ENCODE measurements at places on chromosomes 3 and 15.

DNA sequence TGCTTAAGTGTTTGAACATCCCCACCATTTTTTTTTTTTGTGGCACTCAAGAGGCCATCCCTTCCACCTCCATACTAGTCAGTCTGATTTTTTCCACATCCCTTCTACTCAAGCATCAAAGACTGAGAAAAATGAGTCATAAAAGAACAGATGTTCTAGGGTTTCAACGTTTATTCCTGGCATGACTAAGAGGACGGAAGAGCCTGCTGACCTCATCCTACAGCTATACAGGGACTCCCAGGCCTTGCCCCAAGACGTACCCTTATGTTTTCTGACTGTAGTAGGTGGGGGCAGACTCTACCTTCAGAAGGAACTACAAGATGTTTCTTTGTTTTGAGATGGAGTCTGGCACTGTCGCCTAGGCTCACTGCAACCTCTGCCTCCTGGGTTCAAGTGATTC is 3.3 kb upstream of the ITPKA start:
- DNase-seq, result peak; percentile 91

- DNase-seq, result no peak
These were observed 16.4 kb downstream of the SLC24A1 start for GRCh38 chr15:65638109-65638508.

- DNase-seq, result no peak
These were observed 120.5 kb upstream of the ALDH1A3 start for GRCh38 chr15:100759106-100759505.

GRCh38 chr15:98977441-98977840 is 30.2 kb downstream of the PGPEP1L start:
- DNase-seq, result no peak

- DNase-seq, result peak; percentile 23
These were observed 40.9 kb downstream of the UACA start for GRCh38 chr15:70722266-70723121.

GRCh38 chr3:187568171-187568570 is 102.0 kb downstream of the SST start:
- no peak for DNase-seq

DNA sequence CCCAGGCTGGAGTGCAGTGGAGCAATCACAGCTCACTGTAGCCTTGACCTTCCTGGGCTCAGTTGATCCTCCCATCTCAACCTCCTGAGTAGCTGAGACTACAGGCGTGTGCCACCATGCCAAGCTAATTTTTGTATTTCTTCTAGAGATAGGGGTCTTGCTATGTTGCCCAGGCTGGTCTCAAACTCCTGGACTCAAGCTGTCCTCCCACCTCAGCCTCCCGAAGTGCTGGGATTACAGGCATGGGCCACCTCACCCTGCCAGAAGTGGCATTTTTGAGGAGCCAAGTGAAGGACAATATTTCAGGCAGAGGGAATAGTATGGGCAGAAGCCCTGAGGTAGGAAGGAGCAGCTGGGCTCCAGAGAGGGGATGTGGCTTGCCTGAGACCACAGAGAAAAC is 4.7 kb downstream of the ANKDD1A start:
- no peak for DNase-seq

- no peak for DNase-seq
These were observed 28.6 kb downstream of the MAGEF1 start for GRCh38 chr3:184683234-184683633.

DNA sequence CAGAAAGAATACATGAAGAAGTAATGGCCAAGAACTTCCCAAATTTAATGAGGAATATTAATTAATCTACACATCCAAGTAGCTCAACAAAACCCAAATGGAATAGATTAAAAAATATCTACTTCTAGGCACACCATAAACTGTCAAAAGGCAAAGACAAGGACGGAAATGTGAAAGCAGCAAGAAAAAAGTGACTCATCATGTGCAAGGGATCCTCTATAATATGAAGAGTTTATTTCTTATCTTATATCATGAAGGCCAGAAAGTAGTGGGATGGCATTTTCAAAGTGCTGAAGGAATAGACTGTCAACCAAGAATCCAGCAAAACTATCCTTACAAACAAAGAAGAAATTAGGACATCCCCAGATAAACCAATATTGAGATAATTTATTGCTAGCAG is 73.9 kb upstream of the PRICKLE2 start:
- DNase-seq, result no peak

DNA sequence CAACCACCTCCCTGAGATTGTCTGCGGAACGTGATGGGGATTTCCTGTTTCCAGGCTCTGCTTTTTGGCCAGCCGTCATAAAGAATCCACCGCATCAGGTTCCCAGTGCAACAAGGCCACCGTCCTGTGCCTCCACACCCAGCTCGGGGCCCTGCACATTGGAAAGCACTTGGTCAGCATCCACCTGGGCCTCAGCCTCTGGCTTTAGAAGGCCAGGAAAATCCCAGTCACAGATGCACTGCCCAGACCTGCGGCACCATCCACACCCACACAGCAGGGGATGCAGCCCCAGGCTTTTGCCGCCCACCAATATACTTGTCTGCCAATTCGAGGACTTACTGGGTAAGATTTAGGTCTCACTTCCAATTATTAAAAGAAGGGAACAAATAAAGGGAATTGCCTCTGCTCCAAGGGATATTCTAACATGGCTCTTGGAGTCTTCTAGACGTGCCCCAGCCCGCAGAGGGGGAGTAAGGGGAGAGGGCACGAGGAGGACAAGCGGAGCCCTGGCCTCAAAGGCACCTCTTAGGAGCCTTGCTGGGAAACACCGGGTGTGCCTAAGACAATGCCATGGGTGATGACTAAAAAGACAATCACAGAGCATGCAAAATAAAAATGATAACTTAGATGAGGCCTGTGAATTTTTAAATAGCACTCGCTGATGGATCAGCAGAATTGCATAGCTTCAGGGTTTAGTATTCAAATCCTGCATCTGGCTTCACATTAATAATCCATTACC is 169.2 kb downstream of the FOXP1 start:
- DNase-seq, result no peak

GRCh38 chr3:112128843-112129727 is 4.0 kb downstream of the GCSAM start:
- DNase-seq, result peak; percentile 63

DNA sequence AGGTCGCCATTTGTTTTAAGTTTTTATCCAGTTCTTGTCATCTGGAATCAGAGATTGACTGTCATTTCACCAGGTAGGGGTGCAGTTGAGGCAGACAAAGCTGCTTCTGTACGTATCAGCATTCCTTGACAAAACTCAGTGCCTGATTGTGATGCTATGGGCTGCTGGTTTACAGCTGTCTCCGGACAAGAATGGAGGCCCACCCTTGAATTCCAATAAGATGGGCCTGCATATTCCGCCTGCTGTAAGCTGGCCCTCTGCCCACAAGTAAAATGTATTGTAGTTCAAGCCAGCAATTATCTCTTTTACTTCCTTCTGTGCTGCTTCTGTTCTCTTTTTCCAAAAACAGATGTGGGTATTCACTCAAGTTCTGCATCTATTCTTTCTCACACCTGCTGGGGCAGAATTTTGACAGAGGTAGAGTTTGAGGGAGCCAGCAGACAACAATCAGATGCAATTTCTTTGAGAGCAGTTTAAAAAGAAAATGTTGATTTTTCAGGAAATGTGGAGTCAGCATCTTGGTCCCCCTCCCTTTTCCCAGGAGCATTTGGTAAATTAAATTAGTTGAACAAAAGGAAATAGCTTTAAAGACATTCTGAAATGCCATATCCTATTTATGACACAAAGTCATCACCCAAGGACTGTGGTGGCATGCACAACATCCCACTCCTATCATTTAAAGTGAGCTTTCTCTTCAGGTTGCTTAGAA is 53.5 kb downstream of the IQCH start:
- DNase-seq, result no peak

DNA sequence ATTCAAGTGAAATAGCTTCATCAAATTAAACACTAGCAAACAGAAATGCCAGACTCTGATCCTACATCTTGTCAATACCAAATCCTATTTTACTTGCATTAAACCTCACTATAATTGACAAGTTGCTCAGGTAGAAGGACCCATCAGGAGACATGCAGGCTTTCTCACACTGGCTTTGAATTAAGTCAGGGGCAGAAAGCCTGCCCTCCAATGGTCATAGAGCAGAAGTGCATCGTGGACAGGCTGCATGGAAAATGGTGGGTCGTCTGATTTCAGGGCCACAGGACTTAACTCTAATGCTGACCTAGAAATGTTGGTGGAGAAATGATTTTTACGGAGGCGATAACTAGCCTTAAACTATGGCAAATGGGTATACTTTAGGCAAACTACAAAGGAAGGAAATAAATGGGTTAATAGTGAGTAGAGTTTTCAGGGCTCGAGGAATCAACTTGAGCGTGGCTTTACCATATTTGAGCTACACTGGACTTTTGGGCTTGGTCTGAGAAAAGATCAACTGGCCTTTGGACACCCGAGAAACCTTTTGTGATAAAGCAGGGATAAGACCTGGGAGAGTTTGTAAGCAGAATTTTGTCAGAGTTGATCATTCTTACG is 283.9 kb downstream of the GRM7 start:
- peak; percentile 9 for DNase-seq

- DNase-seq, result no peak
These were observed 182.7 kb upstream of the DCBLD2 start for GRCh38 chr3:99084156-99084555.

GRCh38 chr15:62856466-62857246 is 185.9 kb upstream of the TPM1 start:
- DNase-seq, result no peak

DNA sequence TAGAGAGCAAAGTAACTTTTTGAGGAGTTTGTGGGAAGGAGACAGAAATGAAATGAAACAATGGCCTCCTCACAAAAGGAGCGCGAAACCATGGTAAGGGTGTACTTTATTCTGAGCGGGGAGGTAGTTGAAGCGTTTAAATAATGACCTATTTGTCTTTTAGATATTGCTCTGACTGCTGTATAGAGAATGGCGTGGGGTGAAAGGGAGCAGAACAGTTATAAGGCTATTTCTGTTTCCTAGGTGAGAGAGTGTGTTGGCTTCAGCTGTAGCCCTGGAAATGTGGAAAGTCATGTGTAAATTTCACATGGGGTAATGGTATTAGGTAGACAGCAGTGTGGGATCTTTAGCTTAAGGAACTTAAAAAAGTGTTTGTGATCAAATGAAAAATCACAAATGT is 54.9 kb downstream of the CNTN4 start:
- no peak for DNase-seq

GRCh38 chr3:98592345-98592935 is 971 bp downstream of the CPOX start:
- DNase-seq, result no peak

DNA sequence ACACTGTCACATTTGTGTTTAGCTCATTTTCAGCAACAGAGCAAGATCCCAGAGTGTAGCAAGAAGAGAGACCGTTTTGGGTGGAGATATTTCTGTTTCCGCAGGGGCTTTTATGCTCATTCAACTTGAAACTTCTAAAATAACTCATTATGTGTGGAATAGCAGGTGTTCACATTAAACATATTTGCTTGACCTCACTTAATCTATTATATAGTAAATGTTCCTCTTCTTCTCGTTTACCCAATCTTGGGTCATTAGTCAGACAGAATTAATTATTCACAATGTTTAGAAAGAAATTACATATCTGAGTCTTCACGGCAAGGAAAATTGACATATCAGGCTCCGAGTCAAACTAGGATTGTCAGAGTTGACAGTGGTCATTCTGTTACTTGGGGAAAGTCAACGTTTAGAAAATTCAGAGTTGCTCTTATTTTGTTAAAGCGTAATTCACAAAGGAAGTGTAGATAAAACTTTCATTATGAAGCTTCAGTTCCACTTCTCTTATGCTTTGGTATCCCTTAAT is 222.9 kb downstream of the TPRG1 start:
- DNase-seq, result peak; percentile 85

DNA sequence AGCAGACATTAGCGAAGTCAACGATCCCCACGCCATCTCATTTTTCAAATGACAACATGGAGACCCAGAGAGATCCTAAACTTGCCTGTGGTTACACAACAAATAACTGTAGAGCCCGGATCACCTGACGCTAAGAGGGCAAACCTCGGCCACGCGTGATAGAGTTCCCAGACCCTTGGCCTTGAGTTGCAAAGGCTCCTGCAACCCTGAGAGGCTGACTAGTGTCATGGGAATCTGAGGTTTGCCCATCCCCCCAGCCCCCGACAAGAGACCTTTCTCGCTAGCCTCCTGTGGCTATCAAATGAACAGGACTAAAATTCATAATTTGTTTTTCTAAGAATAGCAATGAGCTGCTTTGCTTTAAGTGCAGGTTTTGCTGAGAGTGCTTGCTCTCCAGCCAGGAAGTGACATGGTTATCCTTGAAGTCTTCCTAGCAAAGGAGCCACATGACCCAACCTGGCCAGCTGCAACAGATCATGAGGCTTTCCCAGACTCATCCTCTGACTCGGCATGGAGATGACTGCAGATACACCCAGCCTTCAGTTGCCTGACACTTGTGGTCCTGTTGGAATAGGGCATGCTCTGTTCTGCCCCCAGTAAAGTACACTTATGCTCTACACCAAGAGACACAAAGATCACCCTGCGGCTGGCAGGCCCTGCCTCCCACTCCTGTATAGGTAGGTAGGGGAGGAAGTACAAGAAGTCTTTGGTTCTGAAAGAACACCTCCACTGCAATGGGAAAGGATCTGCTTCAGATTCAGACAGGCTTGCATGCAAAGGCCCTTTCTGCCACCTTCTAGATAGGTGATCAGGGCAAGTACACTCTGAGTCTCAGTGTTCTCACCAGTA is 36.0 kb downstream of the MCF2L2 start:
- no peak for DNase-seq

DNA sequence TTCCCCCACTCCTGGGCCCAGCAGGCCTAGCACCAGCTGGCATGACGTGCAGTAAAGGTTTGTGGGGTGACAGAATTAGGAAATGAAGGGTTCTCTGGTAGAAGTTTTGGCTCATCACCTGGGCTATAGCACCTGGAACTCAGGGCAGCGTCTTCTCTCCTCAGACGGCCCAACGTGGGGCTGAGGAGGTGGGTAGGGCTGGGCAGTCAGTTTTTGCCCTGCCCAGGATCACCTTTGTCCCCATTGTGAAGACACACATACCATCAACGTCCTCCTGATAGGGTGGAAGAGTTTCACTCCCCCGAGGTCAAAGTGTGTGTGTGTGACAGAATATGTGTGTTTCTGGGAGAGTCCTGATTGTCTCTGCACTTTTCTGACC is 12.1 kb downstream of the KBTBD13 start:
- no peak for DNase-seq

GRCh38 chr3:156417559-156418132 is 137.3 kb downstream of the SSR3 start:
- no peak for DNase-seq

- no peak for DNase-seq
These were observed 227.4 kb upstream of the AZI2 start for GRCh38 chr3:28575746-28576613.

Measured in activated CD4-positive, alpha-beta T cell treated with anti-CD3 and anti-CD28 coated beads, Interleukin-2, amount 50 U/mL, for 16 hours (primary cell).